ENCODE measurements at places on chromosomes 3 and 15.
A peak's percentile ranks its signal among the peaks of the same experiment; 100 is the strongest.

DNA sequence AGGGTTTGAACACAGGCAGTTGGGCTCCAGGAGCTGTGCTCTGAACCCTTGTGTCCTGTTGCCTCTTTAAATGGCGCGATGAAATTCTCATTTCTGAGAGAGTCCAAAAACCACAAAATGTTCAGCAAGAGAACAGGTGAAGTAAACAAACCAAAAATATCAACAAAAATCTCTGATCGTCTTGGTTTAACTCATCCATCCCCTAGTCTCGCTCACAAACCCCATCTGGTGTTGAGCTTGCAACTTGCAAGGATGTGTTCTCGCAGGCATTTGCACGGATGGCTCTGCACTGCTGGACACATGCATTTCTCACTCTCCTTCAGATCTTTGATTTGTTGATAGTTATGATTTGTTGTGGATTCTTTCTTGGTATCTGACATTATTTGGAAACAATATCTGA, 31.1 kb downstream of the FAH start:
- no peak for DNase-seq

DNA sequence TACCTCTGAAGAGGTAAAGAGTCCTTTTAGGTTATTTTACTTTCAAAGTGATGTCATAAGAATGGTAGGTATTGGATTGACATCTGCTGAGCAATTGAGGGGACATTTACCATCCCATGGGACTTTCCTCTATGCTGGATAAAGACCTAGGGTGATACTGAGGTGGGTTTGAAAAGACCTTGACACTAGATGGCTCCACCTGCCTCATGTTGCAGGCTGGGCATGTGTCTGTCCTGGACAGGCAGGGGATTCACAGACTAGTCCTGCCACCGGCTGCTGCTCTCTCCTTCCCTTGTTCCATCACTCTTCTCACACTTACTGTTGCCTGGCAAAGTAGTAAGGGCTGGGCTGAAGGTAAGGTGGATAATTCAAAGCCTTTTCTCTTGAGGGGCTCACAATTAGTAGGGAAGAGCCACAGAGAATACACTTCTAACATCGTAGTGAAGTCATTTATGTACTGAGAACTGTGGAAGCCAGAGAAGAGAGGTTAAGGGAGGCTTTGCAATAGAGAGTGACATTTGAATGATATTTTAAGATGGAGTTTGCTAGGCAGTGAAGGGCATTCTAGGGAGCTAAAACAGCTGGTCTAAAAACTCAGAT, 27.7 kb downstream of the TRAK1 start:
- DNase-seq: no peak

- DNase-seq: no peak
Observed at GRCh38 chr3:52246264-52246620, 683 bp downstream of the PPM1M start.

DNA sequence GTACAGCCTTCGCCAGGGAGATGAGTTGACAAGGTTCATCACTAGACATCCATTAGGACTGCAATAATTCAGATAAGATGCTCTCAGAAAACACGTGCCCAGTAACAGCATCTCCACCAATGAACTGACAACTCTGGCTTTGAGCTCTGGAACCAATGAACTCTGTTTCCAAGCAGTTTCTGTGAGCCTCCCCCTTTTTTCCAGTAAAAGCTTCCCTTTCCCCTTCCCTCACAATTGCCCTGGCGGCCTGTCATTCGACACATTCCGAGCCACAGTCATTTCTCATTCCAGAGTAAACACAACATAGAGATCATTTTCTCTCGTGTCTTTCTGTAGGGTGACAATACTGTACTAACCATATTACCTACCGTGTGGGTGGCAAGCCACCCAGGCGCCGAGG, 3.6 kb downstream of the PLA2G4D start:
- DNase-seq: no peak

GRCh38 chr3:129549006-129549800, 6.2 kb downstream of the H1-8 start:
- DNase-seq: no peak

DNA sequence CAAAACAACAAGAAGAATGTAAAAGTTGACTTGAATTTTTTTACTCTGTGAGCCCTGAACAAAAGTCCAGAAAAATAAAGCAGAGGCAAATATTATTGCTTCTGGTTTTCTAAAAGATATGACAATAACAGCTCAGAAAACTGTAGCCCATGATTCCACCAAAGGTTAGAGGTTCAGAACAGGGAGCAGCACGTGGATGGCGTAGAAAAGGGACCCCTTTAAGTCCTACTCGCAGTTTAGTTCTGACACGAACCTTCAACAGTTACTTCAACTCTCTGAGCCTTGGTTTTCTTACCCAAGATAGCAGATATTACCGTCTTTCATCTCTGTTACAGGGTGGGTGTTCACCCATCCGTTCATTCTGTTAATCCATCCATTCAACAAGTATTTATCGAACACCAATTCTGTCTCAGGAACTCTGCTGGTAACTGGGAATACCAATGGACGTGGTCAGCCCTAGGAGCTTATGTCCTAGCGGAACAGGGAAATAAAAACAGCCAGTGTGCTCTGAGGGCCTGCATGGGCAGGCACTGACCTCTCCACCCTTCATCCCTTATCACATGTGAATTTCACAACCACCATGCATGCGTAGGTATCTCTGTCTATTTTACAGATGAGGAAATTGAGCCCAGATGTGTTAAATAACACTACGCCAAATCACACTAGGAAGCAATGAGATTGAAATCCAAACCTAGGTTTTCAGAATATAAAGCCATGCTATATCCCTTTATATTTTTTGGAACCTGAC, 274.2 kb upstream of the ICE2 start:
- no peak for DNase-seq

DNA sequence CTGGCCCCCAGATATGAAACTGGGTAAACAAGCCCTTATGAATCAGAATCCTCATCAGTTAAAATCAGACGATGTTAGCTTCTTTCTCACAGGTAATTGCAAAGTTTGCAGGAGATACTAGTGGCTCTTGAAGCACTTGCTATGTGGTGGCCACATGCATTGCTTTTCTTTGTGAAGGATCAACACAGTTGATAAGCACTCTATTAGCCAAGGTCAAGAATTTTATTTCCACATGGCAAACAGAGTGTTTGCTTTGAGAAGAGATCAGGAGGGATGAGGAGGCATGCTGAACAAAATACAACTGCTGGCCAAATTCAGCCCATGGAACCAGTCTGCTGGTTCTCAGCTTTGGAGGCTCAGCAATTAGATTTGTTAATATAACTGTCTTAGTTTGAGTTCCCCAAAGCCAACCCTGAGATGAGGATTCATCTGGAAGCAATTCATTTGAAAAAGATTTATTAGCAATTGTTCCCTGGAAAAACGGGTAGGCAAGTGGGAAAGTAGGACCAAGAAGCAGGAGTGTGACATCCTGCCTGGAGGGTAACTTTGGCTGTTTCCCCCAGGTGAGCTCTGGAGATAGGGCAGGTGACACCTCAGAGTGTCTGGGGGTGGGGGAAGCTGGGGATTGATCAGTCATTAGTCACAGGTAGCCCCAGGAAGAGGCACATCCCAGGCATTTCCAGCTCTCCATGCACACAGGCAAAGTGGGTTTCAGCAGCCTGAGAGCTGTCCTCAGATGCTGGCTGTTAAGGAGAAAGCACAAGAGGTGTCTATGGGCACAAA, 180.3 kb downstream of the ABHD5 start:
- DNase-seq: no peak

GRCh38 chr3:116338713-116339112, 106.6 kb downstream of the LSAMP start:
- no peak for DNase-seq

- no peak for DNase-seq
Observed at GRCh38 chr3:129539206-129539605, 3.8 kb upstream of the H1-8 start.

GRCh38 chr3:4474683-4475490, 7.8 kb upstream of the SUMF1 start:
- no peak for DNase-seq

DNA sequence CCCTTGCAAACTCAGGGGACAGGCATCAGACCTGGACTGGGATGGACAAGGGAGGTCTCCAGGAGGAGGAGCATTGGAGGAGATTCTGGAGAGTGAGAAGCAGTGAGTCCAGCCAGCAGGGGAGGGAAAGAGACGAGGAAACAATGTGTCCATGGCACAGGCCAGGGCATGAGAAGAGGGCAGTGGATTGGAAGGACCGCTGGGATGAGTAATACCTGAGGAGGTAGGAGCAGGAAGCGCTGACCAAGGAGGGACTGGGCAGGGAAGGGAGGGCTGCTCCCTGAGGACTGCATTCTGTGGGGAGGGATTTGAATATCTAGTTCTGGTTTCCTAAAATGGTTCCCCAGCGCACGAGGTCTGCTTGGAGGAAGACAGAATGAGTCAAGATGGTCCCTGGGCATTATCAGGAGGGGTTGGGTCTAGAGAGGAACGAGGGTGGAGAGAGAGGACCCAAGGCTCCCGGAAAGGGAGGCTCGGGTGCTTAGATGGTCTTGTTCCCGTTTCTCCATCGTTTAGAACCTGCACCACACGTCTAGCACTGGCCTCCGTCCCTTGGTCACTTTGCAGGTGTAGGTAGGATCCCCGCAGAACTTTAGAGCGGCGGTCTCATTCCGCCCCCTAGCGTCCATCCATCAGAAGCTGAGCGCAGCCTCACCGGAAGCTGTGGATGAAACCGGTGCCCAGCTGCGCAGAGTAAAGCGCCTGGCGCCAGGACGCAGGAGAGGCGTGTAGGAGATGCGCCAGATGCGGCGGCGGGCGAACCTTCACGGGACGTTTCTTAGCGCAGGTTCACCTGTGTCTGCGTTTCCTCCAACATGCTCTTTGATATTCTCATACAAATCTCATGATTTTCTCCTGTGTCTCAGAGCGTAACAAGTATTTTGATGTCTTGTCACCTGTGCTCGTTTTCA, 190.7 kb upstream of the NDN start:
- DNase-seq: no peak

DNA sequence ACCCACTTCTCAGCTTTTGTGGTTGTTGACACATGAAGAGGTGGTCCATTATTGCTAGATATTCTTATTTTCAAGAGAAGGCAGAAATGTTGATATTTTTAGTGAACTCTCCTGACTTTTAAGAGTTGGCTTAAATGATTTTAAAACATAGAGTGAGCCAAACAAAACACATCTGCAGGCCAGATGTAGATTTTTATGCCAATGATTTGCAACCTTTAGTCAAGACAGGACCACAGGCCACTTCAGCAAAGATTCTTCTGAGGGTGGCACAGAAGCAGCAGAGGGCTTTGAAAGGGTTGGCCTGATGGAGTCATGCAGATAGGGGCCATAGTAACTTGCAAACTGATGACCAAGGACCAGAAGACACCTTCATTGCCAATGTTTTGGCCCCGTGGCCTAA, 276.5 kb upstream of the P2RY1 start:
- DNase-seq: no peak

- peak; percentile 47 for DNase-seq
Observed at GRCh38 chr3:38651153-38651789, 1.8 kb upstream of the SCN5A start.

DNA sequence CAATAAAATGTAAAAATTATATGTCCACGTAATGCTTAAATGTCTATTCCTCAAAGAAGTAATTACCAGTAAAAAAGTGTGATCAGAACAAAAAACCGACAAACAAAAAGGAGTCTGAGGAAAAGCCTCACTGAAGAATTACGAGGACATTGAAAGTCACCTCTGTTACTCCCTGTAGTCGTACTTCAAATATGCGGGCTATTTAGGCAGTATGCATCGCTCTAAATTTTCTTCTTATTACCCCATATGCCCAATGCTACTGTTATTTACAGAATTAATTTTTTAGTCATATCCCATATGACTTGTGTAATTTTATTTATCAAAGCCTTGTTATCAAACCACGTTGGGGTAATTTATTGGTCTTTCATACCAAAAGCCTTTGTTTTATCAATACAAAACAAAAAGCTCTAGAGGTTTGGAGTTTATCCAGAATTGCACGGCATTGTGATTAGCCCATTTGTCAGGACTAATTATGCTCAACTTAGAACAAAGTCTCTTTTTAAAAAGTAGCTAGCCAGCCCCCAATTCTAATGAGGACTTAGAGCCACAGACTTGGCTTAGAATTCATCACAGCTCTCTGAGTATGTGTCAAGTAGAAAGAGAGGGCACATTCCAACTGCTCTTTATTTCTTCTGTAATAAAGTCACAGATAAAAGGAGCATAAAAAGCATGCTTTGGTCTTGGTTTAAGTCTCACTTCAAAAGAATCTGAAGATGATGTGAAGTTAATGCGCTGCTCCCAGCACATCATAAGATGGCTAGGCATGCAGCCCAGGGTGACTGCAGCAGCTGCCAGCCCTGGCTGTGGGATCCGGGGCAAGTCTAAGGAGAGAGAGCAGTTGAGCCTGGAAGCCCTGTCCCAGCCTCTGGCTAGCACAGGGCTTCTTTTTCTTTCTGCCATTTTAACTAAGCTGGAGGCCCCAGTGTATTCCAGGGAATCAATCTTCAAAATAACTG, 521.0 kb downstream of the GABRG3 start:
- no peak for DNase-seq

GRCh38 chr3:9934993-9935392, 1.4 kb downstream of the CRELD1 start:
- DNase-seq: no peak

- no peak for DNase-seq
Observed at GRCh38 chr3:16841904-16842271, 42.9 kb upstream of the PLCL2 start.

GRCh38 chr3:45272032-45272810, 46.1 kb upstream of the TMEM158 start:
- no peak for DNase-seq

GRCh38 chr3:5071061-5071460, 51.0 kb upstream of the ARL8B start:
- no peak for DNase-seq

- no peak for DNase-seq
Observed at GRCh38 chr3:127217596-127218453, 24.9 kb downstream of the PRR23E start.

DNA sequence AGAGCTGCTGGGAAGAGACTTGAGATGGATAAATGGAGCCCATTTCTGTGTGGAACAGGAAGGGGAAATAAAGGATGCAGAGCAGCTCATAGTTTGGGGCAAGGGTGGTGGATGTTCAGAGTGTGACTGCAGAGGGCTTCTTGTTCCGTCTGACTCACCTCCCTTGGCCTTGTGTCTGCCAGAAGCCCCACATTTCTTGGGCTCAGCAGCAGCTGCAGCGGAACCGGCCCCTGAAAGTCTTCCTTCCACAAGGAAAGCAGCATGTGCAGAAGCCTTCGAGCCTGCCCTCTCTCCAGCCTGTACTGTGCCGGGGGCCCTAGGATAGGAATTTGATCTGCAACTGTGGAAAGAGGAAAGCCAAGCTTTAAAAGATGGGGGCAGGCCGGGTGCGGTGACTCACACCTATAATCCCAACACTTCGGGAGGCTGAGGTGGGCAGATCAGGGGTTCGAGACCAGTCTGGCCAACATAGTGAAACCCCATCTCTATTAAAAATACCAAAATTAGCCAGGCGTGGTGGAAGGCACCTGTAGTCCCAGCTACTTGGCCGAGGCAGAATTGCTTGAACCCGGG, 11.5 kb downstream of the CDAN1 start:
- DNase-seq: no peak

All from activated naive CD4-positive, alpha-beta T cell (primary cell).